ENCODE measurements at places on chromosomes 3 and 15.

DNA sequence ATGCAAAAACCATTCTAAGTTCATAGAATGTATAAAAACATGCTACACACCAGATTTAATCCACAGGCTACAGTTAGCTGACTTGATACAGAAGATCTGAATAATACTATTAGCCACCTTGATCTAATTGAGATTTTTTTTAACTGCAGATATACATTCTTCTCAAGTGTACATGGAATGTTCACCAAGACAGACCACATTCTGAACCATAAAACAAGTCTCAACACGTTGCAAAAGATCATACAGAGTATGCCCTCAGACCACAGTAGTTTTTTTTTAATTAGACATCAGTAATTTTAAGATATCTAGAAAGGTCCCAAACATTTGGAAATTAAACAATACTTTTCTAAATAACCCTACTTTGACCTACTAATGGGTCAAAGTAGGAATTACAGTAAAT, 83.3 kb downstream of the FGF7 start:
- DNase-seq, result no peak

DNA sequence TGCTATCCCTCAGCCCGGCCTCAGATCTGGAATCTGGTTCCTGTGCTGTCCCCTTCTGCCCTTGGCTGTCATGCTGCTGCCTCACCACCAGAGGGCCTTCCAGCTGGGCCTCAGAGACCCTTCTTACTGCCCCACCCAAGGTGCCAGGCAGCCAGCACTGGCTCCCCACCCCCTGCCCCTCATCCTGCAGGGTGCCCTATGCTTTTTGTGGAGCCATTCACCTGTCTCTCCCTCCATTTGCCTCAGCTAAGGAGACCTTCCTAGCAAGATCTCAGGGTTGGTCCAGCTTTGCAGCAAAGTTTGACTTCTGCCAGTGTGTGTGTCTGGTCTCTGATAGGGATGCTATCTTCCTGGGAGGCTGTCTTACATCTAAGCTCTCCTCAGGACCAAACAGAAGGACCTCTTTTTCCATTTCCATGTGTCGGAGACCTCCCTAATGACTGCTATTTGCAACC, 1.9 kb upstream of the VWA5B2 start:
- peak; percentile 46 for DNase-seq

GRCh38 chr3:194075802-194076460, 60.0 kb upstream of the HES1 start:
- DNase-seq, result no peak

GRCh38 chr15:89797678-89798201, 16.9 kb downstream of the ANPEP start:
- DNase-seq, result no peak

DNA sequence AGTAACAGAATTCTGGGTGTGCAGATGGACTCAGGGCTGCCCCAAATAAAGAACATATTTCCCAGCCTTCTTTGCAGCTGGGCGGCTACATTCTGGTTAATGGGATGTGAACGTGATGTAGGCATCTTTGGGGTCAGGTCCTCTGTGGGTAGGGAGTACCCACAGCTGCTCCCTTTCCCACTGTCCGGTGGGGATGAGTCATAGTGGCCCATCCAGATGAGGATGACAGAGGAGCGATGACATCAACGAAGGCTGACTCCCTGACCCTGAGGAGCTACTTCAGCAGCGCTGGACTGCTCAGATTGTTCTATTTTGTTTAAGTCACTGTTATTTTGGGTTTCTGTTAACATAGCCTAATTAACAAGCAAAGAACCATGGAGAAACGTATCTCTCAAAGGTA, 38.0 kb downstream of the SRPRB start:
- no peak for DNase-seq

DNA sequence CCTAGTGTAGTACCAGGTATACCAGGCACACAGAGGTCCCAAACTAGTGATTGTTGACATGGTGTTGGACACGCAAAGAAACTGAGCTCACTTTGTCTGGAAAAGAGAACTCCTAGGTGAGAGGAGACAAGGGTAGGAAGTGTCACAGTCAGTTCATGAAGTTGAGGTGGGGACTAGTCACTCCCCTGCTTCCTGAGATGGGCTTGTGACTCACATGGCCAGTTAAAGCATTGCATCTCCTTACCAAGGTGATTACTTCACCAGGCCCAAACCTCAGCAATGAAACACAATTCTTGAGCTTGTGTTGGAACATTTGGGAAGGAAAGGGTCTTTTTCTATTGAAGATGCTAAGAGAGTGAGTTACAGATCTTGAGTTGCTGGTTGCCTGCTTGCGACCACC, 49.2 kb upstream of the RAD18 start:
- DNase-seq, result no peak

DNA sequence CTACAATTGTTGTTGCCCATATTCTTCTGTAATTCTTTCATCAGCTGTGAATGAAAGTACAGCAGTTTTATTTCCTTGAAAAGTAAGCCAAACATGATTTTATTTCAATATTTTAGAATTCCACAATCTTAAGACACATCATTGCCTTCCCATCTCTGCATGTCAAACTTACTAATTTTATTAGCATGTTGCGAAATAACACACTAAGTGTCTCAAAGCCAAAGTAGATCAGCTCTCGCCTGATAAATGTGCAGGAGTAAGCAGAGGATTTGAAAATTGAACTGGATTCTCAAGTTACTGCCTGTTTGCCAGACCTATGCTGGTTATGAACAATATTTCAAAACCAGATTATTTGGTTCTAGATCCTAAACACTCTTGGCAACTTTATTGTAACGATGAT, 25.7 kb downstream of the TGFBR2 start:
- no peak for DNase-seq

GRCh38 chr3:58238830-58239229, 1.2 kb downstream of the ABHD6 start:
- DNase-seq, result no peak

DNA sequence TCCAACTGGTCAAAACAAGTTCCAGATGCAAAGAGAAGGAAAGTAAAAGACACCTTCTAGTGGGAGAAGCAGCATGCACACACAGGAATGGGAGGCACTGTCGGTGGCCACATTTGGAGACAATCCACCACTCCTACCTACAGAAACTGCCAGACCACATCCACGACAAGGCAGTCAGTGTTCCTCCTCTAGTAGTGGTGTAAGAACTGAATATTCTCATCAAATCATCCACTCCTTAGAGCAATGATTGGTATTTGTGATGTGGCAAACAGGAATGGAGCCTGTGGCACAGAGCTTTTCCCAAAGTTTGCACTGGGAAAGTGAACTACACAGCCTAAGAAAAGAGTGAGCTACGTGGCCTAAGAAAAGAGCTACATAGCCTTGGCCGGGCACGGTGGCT, 5.1 kb upstream of the SPINT1 start:
- no peak for DNase-seq

DNA sequence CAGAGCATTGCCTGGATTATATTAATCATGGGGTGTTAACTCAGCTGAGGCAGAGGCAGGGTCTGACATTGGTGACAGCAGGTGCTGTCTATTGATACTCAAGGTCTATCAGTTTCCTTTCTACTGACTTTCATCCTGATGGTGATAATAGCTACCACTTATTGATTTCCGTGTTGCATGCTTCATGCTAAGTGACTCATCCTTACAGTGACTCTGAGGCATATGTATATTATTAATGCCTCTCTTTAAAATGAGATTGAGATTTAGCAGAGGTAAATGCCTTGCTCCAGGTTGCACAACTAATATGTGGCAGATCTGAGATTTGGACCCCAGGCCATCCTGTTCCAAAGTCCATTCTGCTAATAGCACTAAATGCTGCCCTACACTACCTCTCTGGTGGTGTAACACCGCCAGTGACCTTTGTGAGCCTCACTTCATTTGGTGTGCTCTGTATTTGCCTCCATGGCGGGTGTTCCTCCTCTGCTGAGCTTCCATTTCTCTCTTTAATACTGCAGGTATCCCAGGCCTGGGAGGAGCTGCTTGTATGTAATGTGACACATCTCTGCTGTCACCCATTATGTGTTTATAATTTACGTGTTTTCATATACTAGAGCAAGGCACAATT, 50.4 kb downstream of the GPR171 start:
- DNase-seq, result no peak

DNA sequence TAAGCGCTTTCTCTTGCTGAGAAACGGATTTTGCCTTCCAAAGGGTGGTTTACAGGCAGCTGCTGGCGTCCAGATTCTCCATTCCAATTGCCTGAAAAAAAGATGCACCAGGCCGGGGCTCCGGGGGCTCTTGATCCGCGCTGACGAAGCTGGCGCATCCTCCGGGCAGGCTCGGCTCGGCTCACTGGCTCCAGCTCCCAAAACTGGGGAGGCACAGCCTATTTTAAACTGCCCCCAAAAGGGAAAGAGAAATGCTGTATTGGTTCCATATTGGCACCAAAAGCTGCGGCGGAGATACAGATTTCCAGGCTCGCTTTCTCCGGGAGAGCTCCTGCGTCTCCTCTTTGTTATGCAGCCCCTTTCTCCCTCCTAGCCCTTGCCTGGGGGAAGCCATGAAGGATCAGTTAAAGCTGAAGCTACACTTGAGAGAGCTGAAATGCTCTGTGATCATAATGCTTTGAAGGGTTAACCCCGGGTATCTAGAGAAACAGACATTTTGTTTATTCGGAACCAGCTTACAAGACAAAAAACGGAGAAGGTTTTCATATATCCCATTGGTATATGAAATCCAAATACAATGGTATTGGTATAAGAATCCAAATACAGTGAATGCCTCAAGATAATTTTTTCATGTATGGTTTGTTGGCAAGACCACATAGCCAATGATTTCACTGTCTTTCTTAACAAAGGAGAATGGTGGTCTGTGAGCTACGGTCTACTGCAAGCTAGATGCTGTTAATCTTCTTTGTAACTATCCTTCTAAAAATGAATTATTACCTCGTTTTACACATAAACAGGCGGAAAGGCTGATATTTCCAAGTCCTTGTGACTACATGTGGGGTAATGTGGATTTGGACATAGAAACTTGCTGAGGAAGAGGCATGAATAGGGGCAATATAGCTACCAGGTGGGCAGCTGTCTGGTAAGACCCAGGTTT, 693 bp downstream of the CD200 start:
- peak; percentile 11 for DNase-seq
